ENCODE measurements at places on chromosomes 2 and 18.

GRCh38 chr18:36058674-36059073 lies 8.7 kb downstream of the RPRD1A start:
- no peak for DNase-seq

DNA sequence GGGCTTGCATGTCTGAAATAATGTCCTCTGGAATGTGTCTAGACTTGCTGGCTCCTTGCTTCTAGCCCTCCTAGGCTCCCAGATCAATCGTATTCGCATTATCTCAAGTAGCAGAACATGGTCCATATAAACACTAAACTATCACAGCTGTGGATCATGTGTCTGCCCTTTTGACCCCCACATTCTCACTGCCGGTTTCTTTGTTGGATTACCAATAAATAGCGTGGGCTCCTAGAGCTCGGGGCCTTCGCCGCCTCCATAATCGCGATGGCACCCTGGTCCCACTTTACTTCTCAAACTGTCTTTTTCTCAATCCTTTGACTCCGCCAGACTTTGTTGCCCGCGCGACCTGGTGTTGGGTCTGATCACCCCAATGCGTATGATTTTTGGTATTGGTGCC lies 6.3 kb upstream of the SCYGR8 start:
- no peak for DNase-seq

- no peak for DNase-seq
Measured at GRCh38 chr2:95025406-95026319, at the start of gene MAL. Gene MAL, plus strand, starts transcription at chr2:95025708. Its CDS starts 85 bp downstream, at chr2:95025793.

DNA sequence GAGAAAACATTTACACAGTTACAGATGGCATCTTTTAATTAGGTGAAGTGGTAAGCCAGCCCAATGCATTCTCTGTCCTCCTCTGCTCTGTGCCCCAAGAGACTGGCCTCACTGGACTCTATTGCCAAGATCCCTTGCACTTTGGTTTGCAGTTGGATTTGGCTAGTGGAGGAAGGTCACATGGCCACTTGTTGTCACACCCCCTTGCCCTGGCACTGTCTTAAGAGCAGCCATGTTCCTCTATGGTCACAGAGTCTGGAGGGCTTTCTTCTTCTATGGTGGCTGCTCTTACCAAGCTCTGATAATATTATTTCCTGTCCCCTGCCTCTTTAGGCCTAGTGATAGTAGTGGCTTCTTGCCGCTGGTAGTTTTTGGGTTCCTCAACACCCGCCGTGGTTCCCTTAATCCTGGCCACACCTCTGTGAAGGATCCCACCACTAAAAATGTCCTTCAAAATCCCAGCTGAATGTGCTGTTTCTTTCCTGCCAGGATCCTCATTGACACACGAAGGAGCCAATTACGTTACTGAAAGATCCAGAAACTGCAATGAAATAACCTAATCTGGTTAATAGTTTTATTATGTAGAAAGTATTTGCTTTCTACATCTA lies 111.1 kb downstream of the CDC42EP3 start:
- no peak for DNase-seq

DNA sequence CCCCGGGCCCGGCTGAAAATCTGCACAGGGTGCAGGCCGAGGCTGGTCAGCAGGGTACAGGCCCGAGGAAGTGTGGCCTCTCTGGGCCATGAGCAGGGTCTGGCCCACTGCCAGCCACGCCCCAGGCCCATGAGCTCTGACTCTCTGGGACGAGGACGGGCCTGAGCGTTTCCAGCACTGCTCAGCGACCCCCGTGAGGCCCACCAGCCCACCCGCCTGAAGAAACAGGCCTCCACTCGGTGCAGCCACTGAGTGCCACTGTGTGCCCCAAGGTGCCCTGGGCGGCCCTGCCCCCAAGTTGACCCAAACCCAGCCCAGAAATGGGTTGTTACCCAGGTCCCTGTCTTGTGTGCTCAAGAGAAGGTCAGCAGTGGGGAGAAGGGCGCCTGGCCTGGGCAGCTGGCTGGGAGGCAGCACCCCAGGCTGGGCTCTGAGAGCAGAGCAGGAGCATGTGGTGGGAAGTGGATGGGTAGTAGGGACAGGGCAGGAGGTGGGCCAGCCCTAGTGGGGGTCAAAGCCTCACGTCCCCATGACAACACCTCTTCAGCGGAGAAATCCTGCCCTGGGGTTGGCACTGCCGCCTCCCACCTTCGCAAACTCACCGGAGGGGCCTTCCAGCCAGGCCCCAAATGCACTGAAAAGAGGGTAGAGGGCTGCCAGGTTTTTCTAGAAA lies 2.1 kb upstream of the SNED1 start:
- DNase-seq: no peak

DNA sequence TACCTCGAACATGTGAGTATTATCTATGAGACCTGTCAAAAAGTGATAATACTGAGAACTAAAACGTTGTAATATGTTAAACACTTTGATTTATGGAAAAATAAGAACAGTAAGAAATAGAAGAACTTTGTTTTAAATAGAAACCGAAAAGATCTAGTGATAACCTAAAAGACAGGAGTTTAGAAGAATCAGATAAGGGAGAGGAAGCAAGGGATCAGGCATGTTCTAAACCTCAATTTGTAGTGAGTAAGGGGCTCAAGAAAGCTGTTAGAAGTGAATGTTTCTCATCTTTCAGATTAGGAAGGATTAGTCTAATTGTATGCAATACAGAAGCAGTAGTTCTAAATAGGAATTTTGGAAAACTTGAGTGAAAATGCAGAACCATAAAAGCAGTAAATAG lies 168.7 kb upstream of the MYO3B start:
- DNase-seq: no peak

DNA sequence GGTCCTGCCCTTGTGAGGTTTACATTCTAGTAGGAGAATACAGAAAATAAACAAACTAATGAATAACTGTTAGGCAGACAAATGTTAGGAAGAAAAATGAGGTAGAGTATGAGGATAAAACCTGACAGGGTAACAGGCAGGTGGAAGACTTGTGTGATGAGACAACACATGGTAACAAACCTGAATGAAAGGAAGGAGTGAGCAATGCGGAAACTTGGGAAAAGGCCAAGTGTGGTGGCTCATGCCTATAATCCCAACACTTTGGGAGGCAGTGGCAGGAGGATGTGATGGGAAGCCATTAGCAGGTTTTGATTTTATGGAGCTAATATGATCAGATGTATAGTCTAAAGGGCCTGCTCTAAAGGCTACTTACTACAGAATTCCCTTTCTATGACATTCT lies 74.2 kb downstream of the INO80D start:
- no peak for DNase-seq

DNA sequence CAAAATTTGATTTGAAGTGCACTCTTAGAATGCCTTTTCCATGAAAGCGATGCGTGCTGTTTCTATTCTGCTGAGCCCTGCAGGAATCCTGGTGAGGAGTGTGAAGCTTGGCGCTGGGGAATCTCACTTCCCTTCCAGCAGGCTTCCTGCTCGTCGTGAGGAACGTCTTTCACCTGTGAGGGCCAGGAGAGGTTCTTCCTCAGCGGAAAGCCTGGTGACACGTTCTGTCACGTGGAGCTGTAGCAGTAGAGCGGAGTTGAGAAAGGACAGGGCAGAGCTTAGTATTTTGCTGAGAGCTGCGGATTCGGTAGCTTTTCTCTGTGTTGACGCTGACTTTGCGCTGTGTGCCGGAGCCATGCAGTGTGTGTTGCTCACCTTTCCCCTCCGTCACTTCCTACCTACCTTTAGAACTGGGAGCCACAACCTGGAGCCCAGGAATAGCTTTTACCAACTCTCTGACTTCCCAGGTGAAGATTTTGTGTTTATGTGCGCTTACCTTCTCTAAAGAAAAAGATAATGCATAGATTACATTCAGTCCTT lies 294.8 kb downstream of the PTGR3 start:
- DNase-seq: no peak

GRCh38 chr2:172248381-172248780 lies 145.7 kb upstream of the DLX2 start:
- DNase-seq: no peak

- peak; percentile 79 for DNase-seq
Measured at GRCh38 chr2:182907081-182907830, 40.8 kb upstream of the FRZB start.

DNA sequence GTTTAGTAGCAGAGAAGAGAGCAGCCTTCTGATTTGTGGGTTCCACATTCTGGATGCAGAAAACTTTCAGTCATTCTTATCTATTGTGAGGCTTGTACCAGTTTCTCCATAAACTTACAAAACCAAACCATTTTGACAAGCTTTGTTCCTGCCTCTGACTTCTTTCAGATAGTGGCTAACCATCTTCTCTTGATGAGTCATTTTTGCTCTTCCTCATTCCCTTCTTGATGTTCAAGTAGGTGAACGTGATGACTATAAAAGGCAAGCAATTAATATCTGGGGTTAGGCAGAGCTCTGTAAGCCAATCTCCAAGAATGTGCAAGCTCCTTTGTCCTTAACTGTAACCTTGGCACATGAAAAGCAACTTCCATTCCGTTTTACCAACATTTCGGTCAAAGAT lies 2083.1 kb upstream of the PIK3C3 start:
- no peak for DNase-seq

DNA sequence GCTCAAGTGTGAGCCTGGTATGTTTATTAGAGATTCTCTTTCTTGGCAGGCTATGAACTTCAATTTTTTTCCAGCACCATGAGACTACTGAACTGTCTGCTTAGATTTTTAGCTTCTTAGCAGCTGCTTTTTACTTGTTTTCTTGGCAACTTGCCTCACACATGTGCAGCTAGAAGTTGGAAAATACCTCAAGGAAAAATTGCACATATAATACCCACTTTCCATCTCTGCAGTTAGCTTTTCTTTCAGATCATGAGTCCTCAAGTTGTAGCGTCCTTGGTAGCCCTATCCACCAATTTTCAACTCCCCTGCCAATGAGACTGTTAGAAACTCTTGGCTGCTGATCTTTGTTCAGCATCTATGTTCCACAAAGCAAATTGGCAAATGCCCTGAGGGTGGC lies 302.1 kb downstream of the HRH4 start:
- DNase-seq: no peak

DNA sequence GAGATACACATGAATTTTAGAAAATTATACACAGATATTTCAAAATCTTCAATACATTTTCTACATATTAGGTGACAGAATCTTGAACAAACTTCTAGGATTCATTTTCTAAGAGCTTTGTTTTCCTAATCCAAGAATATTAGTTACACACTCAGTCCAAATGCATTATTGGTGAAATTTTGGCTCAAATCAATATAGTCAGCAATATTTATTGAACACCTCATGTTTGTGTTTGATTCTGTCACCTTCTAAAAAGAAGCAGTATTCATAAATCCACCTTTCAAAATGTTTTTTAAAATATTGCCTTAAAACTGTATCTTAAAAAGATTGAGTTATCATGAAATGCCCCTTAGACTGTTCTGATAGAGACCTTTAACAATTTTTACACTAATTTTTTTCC lies 40.2 kb downstream of the KCNH7 start:
- no peak for DNase-seq

DNA sequence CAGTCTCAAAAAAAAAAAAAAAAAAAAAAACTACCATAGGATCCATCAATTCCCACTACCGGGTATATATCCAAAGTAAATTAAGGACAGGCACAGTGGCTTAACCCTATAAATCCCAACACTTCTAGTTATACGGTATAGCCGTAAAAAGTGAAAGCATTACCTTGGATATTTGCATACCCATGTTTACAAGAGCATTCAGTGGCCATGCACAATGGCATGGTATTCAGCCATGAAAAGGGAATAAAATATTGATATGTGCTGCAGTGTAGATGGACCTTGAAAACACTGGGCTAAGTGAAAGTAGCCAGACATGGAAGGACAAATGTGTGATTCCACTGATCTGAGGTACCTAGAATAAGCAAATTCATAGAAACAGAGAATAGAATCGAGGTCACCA lies 111.8 kb upstream of the CAB39 start:
- no peak for DNase-seq

- no peak for DNase-seq
Measured at GRCh38 chr2:143890798-143891197, 629.1 kb downstream of the ZEB2 start.

- DNase-seq: no peak
Measured at GRCh38 chr2:1975060-1975459, 230.7 kb upstream of the PXDN start.

DNA sequence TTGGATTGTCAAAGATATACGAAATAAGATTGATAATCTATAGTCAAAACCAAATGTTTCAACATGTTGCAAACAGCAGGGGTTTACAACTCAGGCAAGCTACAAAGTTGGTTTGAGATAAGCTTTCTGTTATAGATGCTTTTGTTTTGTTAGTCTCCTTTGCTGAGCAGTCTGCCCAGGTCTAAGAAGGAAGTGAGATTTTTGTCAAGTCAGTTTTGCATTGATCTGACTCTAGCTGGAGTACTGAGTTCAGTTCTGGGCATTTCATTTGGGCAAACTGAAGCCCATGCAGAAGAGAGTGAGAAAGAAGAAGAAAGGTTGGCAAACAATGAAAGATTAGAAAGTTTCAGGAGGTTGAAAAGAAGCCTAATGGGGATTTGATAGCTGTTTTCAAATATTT lies 983.0 kb upstream of the SLC39A10 start:
- no peak for DNase-seq

- DNase-seq: no peak
Measured at GRCh38 chr2:201966691-201967438, 66.8 kb upstream of the FZD7 start.

DNA sequence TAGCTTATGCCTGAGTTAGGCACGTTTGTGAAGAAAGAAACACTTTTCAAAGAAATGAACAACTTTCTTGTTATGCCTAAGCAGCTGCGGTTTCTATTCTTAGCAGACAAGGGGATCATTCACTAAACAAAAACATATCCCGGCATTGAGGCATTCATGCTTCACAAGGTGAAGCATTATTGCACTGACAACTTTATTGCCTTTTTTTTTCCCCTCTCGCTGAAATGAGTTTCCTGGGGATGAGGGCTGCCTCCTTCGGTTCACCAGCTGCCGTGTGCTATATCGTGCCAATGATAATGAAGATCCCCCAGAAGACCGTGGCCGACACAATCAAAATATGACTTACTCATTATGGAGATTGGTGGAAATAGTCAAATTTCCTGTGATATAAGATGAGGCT lies 288.2 kb upstream of the ST6GAL2 start:
- DNase-seq: no peak

DNA sequence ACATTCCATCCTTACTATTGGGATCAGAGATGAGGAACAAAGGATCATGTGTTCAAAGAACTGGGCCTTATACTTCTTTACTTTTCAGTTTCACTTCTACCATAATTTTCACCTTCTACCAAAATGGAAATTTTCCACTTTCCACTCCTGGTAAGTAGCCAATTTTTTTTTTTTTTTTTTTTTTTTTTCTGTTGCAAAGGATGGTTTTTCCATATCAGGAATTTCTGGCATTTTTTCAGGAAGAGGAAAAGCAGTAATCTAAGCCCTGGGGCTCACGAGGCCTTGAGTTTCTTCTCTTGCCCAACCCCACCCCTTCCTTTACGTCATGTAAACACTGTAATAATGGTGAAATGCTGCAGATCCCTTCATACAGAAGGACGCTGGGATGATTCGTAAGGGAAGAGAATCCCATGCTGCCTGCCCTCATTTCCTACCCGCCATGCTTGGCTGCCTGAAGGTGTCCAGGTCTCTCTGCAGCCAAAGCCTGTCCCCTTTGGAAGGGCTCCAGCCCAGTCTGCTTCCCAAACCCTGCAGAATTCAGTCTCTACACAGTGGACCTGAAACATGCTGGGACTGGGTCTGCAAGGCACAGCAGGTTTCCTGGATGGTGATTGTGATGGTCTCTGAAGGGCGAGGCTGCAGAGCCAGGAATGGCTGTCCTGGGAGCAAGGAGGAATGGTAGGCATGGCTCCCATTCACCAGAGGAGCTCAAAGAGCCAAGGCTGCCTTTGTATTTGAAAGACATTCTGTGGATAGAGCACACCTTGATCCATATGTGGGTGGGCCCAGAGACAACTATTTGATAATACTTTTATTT lies 57.0 kb downstream of the EFR3B start:
- no peak for DNase-seq

All from astrocyte of the cerebellum (primary cell).